ENCODE measurements at places on chromosomes 1 and 21.

- DNase-seq = no peak
These were observed 13.4 kb downstream of the EPB41 start for GRCh38 chr1:28927648-28928313.

DNA sequence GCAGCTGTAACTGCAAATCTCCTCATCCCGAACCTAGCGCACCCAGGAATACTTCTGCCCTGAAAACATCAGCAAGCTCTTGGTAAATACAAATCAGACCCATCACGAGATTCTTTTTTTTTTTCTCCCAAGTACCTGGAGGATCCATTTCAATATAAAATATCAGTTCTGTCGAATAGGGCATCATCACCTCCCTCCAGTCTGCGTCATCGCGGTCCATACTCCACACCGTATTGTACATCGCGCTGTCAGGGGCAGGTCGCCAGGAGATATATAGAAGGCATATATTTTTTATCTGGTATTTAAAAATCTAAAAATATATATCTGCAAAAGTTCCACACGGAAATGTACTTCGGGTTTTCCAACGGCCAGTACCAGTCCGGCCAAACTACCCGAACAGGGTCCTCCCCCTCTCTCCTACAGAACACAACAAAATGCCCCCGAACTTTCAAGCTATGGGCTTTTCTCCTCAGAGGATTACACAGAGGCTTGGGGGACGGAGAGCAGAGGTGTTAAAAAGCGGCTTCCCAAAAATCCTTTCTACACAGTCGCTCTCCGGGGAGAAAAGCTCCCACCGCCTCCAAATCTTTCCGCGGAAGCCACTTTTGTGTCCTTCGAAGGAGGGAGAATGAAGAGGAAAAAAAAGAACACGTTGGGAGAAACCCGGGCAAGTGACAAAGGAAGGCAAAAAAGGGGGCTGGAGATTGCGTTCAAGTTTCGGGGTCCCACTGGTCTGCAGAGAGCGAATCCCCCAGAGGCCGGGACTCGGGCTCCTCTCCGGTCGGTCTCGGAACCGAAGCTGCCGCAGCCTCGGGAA, 509 bp downstream of the PIK3R3 start:
- no peak for DNase-seq

- DNase-seq = no peak
These were observed 30.0 kb downstream of the PRKACB start for GRCh38 chr1:84174051-84174556.

- DNase-seq = no peak
These were observed 179.8 kb upstream of the KCNK2 start for GRCh38 chr1:214902636-214903320.

DNA sequence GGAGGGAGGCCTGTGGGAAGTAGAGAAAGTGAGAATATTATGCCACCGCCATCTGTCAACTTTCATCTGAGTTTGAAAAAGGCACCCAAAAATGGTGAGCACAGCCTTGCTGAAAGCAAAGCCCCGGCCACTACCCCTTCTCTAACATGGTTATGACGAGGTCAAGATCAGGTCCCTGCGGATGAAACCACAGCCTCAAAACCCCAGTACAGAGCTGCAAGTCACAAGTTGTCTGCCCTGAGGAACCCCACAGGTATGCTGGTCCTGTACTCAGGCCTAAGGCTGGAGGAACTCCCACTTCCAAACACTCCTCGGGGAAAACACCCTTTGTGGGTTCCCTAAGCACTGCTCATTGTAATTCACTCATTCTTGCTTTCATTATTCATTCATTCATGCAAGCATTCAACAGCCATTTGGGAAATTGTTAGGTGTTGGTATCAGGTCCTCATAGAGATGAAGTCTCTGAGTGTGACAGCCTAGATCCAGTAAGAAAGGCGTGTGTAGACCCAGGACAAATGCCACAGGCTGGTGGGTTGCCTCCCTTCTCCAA, 216.6 kb upstream of the EDN2 start:
- DNase-seq = no peak

GRCh38 chr1:55626326-55626725, 411.2 kb upstream of the USP24 start:
- no peak for DNase-seq

Measured in brain pericyte (primary cell).